ENCODE measurements at places on chromosomes 5 and 9. TPM values are rescaled to one million over a fixed set of nuclear protein-coding genes. Genes with fewer than 3 reads are reported as not detected.

Gene IRX1
- polyA plus RNA-seq = not detected

DNA sequence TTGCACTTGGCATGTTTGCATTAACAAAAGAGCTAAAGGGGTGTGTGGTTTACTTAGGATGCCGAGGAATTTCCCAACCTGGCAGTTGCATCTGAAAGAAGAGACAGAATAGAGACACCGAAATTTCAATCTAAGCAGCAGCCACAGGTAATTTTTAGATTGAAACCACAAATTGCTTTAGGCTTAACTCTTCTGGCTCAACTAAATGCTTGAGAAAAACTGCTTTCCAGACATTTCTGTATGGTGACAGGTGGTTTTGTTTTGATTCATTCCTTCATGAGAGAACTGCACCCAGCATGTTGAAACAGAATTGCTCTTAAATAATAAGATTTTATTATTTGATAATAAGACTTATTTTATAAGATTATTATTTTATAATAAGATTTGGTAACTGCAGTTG, 21.5 kb downstream of the SECISBP2 start:
- H3K27me3 ChIP-seq = no peaks in the 10 kb centered on the region
- no peak overlapping the region for H3K4me3 ChIP-seq
- peaks cover 63% of the 10 kb centered on the region for H3K36me3 ChIP-seq
- no peak for DNase-seq
- no peaks in the 10 kb centered on the region for H3K4me1 ChIP-seq
- H3K27ac ChIP-seq = no peak overlapping the region

DNA sequence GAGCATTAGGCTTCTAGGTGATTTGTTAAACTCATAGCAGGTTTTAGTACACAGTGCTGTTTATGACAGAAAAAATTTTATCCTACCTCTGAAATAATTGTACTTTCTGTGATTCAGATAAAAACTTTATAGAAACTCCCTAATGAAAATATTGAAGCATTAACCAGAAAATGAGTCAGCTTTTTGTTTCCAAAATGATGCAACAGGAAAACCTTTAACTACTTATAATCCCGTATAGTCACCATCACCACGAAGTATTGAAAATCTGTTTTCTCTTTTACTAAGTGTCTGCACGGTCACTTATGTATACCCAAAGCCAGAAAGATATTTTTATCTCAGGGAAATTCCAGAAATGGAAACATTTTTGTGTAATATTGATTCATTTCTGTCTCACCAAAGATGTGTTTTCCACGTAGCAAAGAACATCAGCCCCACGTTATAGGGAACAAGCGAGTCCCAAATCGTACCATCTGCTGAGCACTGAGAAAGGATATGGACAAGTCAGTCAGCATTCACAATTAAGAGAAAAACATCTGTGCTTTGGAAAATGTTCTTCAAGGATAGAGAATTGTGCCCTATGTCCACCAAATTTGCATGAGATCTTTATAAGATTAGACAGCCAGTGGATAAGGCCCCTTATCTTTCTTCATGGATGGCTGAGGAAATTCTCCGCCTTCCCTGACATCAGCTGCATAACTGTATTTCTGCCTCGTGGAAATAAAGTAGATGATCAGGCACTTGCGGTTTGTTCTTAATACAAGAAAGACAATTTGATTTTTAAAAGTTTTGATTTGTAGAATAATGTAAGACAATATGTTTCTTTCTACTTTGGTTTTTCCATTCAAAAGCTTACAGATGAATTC, 41.9 kb downstream of the TNFAIP8 start:
- no peaks in the 10 kb centered on the region for H3K27me3 ChIP-seq
- no peak for DNase-seq
- no peak overlapping the region for H3K4me3 ChIP-seq
- H3K36me3 ChIP-seq = peaks cover 14% of the 10 kb centered on the region
- no peak overlapping the region for H3K27ac ChIP-seq

DNA sequence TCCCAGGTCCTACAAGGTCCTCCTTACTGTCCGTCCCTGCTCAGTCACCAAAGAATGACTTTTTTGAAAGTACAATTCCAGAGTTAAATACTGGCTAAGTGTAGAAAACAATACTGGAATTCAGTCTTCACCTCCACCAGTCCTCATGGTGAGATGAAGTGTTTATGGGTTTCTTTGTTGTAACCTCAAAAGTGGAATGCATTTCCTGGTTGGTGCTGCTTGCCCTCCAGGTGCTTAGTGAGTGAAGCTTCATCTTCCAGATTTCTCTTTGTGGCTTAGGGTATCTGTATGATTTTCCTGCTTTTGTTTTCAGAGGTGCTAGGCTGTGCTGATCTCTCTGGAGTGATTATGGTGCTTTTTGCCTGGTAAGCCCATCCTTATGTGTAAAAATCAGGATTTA, 49.4 kb upstream of the DHFR start:
- H3K36me3 ChIP-seq = no peaks in the 10 kb centered on the region
- no peaks in the 10 kb centered on the region for H3K27me3 ChIP-seq
- H3K4me3 ChIP-seq = no peak overlapping the region
- H3K27ac ChIP-seq = no peak overlapping the region
- no peak for DNase-seq

DNA sequence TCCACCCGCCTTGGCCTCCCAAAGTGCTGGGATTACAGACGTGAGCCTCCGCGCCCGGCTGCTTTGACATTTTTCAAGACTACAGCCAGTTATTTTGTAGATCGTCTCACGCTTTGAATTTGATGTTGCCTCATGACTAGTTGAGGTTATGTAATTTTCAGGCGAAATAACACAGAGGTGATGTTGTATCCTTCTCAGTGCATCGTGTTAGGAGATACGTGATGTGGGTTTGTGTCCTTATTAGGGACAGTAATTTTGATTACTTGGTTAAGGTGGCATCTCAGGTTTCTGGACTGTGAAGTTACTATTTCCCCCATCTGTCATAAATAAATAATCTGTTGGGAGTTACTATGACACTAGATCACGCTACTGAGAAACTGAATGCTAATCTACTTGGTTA, 25.0 kb downstream of the CTNNA1 start:
- H3K4me3 ChIP-seq = no peak overlapping the region
- no peaks in the 10 kb centered on the region for H3K36me3 ChIP-seq
- H3K27ac ChIP-seq = no peak overlapping the region
- no peaks in the 10 kb centered on the region for H3K4me1 ChIP-seq
- no peak for DNase-seq

DNA sequence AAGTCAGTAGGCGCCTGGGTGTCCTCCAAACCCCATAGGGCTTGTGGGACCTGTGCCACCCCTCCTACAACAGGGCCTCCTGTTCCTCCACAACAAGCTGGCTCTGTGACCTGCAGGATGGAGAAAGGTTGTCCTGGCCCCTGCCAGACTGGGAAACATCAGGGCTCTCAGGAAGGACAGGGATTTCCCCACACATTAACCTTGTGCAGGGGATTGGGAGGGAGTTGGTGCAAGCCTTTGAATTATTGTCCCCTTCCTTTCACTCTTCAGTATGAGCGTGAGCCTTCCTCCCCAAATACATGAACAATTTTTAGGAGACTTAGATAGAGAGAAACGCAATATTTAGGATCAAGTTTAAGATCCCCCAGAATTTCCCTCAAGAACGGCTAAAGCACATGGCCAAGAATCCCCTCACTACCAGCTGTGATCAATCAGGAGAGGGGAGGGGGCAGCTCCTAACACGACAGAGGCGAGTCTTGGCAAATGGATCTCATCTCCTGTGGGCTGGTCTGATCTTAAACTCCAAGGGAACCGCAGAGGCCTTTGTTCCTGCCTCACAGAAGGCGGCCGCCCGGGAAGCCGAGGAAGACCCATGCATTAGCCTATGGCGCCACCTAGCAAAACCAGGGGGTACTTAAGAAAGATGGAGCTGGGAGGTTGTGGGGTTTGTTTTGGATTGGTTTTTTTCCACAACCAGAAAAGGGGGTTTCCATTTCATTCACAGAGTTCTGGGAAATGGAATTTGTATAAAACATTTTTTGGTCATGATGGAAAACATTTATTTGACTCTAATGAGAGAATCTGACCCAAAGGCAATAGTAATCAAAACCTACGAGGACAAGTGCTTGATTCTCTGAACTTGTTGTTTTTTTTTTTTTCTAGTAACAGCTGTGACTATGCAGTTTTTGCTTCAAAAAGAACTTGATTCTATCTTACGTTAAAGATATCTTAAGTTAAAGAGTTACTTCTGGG, 36.1 kb upstream of the OSMR start:
- H3K4me3 ChIP-seq = no peak overlapping the region
- H3K27me3 ChIP-seq = no peaks in the 10 kb centered on the region
